ENCODE measurements at places on chromosomes 3 and 15.
A peak's percentile ranks its signal among the peaks of the same experiment; 100 is the strongest.

DNA sequence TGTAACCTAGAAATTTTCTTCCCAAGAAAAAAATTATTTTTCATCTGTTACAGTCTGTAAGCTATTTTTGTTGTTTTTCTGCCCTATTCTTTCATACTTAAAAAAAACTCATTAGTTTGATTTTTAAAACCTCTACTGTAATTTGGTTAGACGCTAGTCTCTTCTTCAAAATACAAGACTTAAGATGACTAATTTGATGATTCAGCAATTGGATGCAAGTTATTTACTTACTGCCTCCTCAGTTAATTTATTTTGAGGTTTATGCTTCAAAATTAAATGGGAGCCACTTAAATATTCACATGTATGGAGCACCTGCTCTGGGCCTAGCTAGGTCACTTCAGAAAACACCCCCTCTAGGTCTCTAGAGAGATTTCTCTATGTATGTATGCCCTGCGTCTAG, 132.4 kb downstream of the IQCH start:
- DNase-seq: no peak

DNA sequence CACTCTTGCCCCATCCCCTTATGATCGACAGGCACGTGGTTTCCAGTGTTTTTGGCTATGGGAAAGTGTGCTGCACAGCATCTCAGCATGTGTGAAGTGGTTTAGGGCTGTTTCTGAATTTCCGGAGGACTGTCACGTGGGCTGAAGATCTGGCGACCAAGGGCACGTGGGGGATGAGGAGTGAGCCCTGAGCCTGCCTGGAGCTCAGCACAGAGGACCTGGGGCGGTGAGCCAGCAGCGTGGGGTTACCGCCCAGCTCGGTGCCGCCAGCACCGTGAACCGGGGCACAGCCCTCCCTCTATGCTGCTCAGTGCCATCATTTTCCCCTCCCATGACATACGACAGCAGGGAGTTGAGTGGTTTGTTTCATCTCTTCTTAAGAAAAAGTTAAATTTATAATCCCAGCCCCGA, 150.2 kb downstream of the DNAJB8 start:
- DNase-seq: peak; percentile 59

DNA sequence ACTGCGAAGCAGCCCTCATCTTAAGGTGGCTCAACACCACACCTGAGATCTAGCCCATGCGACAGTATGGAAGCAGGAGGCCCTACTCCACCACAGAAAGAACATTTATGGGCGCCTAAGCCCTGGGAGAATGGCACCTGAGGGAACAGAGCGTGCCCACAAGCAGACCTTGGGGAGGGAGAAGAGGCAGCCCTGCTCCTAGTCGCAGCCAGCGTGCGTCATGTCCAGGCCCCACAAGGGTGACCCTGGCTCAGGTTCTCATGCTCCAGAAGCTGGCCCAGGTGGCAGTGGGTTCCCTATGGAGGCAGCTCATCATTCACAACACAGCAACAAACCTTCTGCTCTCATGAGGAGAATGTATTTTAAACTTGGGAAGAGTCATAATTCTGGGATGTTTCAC, 19.3 kb upstream of the ANPEP start:
- no peak for DNase-seq

DNA sequence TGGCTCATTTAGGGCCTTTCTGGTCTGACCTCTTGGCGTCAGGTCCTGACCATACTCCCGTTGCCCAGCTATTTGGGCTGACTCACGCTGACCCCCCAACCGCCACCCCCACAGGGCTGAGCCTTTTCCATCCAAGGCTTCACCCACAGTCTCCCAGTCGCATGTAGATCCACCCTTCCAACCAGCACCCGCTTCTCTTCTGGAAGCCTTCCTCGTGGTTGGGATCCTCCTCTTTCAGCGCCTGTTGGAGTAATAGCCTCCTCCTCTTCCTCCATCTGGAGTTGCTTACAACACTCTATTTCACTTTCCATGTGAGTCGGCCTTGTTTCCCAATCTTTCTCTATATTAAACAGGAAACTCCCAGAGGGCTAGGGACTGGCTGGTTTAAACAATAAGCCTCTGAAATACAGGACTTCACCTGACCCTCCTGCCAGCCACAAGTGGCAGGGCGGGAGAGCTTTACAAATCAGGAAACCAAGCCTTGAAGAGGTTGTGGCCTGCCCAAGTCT, 2.1 kb upstream of the ALAS1 start:
- no peak for DNase-seq

- no peak for DNase-seq
Measured at GRCh38 chr3:13548696-13549622, at the start of gene FBLN2. TSS of gene FBLN2 (plus strand) at chr3:13549125. CDS start at chr3:13570356, 21,231 bp downstream.

DNA sequence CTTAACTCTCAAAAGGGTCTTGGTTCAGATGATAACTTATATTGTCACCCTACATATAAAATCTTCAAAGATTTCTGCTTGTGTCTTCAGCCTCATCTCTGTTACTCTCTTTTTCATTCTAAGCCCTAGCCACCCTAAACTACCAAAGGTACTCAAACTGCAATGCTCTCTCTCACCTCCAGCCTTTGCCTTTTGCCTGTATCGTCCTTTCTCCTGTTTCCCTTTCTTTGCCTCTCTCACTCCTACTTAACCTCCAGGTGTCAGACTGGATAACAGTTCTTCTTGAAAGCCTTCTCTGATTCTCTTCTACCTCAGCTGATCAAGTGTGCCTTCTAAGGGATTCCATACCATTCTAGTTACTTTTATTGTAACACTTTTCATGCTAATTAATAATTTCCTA, 149.8 kb downstream of the SERPINI1 start:
- DNase-seq: no peak

DNA sequence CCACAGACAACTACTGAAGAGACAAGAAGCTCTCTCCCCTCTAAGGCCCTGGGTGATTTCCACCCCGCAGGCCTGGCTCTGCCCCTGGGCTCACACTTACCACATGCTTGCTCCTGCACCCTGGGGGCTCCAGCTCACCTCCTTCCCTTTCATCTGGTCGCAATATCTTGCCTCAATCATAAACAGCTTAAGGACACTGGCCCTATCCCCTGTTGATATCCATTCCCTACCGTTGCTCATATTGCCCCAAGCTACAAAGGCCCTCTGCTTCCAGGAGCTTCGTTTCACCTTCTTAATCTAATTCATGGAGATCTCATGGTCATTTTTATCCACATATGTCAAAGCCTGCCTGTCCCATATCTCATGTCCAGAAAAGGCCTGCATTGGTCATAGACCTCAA, 46.0 kb upstream of the TSEN2 start:
- no peak for DNase-seq

- no peak for DNase-seq
Measured at GRCh38 chr3:186782542-186783057, 777 bp upstream of the EIF4A2 start.

- DNase-seq: no peak
Measured at GRCh38 chr3:119085070-119085439, 50.4 kb upstream of the IGSF11 start.

GRCh38 chr3:30408105-30408557, 198.3 kb upstream of the TGFBR2 start:
- DNase-seq: no peak

DNA sequence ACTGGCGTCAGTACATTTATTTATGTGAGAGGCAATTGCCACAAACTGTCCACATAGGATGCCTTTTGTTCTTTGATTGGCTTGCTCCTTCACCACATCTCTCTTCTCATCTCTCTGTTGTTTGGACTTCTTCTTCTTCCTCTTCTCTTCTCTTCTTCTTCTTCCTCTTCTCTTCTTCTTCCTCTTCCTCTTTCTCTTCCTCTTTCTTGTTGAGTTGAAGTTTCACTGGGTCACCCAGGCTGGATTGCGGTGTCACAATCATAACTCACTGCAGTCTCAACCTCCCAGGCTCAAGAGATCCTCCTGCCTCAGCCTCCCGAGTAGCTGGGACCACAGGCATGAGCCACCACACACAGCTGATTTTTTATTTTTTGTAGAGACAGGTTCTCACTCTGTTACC, 67.7 kb upstream of the GSK3B start:
- DNase-seq: no peak

- no peak for DNase-seq
Measured at GRCh38 chr3:149291178-149291577, 42.3 kb downstream of the TM4SF18 start.

DNA sequence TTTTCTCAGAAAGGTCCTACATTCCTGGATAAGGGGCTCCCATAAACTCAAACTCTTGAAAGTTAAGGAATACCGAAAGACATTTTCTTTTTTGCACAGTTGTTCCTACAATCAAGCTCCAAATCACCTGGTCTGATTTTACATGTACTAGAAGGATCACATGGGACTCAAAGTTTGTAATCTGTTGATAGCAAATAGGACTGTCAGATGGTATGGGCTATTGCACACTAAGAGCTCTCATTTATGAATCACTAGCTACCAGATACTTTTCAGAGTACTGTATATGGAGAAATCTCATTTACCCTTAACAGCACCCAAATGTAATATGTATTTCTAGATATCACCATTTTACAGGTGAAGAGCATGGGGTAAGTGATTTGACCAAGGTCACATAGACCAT, 49.5 kb upstream of the CMSS1 start:
- DNase-seq: no peak

- DNase-seq: no peak
Measured at GRCh38 chr15:101138913-101139880, 112.7 kb downstream of the CHSY1 start.

DNA sequence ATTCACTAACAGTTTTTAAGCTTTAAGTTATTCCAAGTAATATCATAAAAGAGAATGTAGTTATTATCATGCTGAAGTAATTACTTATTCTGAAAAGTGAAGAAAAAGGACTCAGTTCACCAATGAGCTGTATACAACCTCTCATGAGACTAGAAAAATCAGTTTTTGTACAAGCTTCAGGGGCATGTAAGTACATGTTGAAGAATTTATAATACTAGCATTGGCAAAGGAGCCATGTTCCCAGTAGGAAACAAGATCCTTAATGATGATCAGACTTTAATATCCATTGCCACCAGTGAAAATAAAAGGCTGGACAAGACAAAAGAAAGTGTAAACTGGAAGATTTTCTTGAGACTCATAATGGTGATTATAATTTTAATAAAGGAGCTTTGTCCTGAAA, 532.8 kb downstream of the PLOD2 start:
- no peak for DNase-seq

DNA sequence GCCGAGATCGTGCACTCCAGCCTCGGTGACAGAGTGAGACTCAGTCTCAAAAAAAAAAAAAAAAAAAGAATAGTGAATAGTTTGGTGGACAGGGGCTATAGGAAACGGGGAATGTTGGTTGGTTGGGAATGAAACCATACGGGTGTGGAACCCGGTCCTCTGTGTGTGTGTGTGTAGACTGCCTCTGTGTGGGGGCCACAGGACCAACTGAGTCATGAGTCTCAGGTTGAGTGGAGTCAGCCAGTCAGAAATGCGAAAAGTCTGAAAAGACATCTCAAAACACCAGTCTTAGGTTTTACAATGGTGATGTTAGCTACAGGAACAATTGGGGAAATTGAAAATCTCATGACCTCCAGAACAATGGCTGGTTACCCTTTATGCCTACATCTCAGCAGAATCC, 44.5 kb downstream of the ZDHHC19 start:
- DNase-seq: no peak

DNA sequence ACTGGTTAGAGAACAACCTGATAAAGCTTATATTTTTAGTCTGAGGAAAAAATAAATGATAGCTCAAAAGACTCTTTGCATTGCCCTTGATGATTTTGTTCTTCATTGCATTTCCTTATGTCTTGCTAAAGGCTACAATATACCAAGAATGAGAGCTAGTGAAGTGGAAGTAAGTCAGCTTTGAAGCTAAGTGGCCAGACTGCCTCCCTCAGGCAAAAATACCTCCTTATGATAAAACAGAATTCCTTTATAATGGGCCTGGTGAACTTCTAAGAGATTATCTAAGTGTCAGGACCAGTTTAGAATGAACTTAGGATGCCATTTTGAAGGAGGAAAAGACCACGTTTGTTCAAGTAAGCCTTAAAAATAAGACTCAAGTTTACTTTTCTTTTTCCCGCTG, 678.4 kb downstream of the ROBO2 start:
- DNase-seq: no peak

GRCh38 chr3:100760377-100760776, 51.1 kb downstream of the TFG start:
- no peak for DNase-seq

- no peak for DNase-seq
Measured at GRCh38 chr15:60510006-60510405, 31.1 kb upstream of the ICE2 start.

DNA sequence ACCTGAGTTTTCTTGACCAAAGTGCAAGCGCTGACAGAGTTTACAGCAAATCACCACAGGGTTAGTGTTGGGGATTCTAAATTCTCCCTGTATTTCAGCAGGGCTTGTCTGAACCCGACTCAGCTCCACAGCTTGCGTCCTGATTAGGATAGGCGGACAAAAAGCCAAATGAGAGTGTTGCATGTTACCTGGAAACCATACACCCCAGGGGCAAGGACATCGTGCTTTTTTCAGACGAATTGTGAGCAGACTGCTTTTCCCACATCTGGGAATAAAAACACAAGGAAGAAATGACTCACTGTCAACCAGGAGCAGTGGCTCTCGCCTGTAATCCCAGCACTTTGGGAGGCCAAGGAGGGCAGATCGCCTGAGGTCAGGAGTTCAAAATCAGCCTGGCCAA, 3.0 kb downstream of the DZIP1L start:
- no peak for DNase-seq

Data from activated CD4-positive, alpha-beta T cell treated with anti-CD3 and anti-CD28 coated beads, Interleukin-2, amount 50 U/mL, for 4 hours (primary cell).